ENCODE measurements at places on chromosomes 16 and 17.

- H3K36me3 ChIP-seq, result no peaks in the 10 kb centered on the region
- no peak overlapping the region for H3K27ac ChIP-seq
- no peak for DNase-seq
- H3K4me3 ChIP-seq, result peak overlapping the region; percentile 41
Measured at GRCh38 chr17:7024402-7024785, 1.5 kb downstream of the BCL6B start.

GRCh38 chr16:57951204-57951960 lies 19.5 kb downstream of the CNGB1 start:
- no peak overlapping the region for H3K27ac ChIP-seq
- H3K4me3 ChIP-seq, result no peak overlapping the region
- H3K4me1 ChIP-seq, result no peaks in the 10 kb centered on the region
- H3K36me3 ChIP-seq, result no peaks in the 10 kb centered on the region
- no peak for DNase-seq

- DNase-seq, result no peak
- H3K27me3 ChIP-seq, result no peaks in the 10 kb centered on the region
- H3K36me3 ChIP-seq, result no peaks in the 10 kb centered on the region
Measured at GRCh38 chr17:9788601-9789000, 2.8 kb downstream of the DHRS7C start.

GRCh38 chr17:4479982-4480751 lies 18.5 kb upstream of the SPNS2 start:
- H3K27me3 ChIP-seq, result no peaks in the 10 kb centered on the region
- no peak for DNase-seq
- peaks cover 15% of the 10 kb centered on the region for H3K4me1 ChIP-seq
- H3K4me3 ChIP-seq, result no peak overlapping the region
- no peak overlapping the region for H3K27ac ChIP-seq

- peaks cover 25% of the 10 kb centered on the region for H3K36me3 ChIP-seq
- no peak overlapping the region for H3K4me3 ChIP-seq
- H3K4me1 ChIP-seq, result peaks cover 41% of the 10 kb centered on the region
- DNase-seq, result no peak
- H3K27me3 ChIP-seq, result peaks cover 28% of the 10 kb centered on the region
Measured at GRCh38 chr17:28379814-28380801, 8.6 kb downstream of the SARM1 start.

- H3K27ac ChIP-seq, result no peak overlapping the region
- H3K36me3 ChIP-seq, result no peaks in the 10 kb centered on the region
- no peaks in the 10 kb centered on the region for H3K4me1 ChIP-seq
- no peak overlapping the region for H3K4me3 ChIP-seq
Measured at GRCh38 chr17:12940699-12941098, 77.1 kb downstream of the ELAC2 start.

- peak overlapping the region; percentile 81 for H3K4me3 ChIP-seq
- no peaks in the 10 kb centered on the region for H3K36me3 ChIP-seq
- no peaks in the 10 kb centered on the region for H3K27me3 ChIP-seq
- peak overlapping the region; percentile 91 for H3K27ac ChIP-seq
Measured at GRCh38 chr17:41678411-41678906, 10.2 kb upstream of the EIF1 start.

DNA sequence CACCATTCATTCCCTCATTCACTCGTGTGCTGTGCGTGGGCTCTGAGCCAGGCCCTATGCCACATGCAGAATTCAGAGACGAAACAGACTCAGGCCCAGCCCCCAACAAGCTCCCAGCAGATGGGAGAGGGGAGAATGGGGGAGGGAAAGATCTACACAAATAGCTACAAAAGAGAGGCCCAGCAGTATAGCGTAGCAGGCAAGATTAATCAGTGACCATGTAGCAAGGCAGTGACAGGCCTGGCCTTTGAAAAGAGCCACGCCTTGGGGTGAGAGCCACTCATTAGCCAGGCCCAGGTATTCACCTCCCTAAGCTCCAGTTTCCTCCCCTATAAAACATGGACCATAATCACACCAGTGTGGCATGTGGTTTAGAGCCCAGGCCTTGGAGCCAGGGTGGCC lies 16.4 kb upstream of the KRT19 start:
- H3K4me3 ChIP-seq, result no peak overlapping the region
- DNase-seq, result no peak
- H3K27me3 ChIP-seq, result peaks cover 44% of the 10 kb centered on the region
- peaks cover 19% of the 10 kb centered on the region for H3K4me1 ChIP-seq
- peaks cover 14% of the 10 kb centered on the region for H3K36me3 ChIP-seq
- no peak overlapping the region for H3K27ac ChIP-seq

DNA sequence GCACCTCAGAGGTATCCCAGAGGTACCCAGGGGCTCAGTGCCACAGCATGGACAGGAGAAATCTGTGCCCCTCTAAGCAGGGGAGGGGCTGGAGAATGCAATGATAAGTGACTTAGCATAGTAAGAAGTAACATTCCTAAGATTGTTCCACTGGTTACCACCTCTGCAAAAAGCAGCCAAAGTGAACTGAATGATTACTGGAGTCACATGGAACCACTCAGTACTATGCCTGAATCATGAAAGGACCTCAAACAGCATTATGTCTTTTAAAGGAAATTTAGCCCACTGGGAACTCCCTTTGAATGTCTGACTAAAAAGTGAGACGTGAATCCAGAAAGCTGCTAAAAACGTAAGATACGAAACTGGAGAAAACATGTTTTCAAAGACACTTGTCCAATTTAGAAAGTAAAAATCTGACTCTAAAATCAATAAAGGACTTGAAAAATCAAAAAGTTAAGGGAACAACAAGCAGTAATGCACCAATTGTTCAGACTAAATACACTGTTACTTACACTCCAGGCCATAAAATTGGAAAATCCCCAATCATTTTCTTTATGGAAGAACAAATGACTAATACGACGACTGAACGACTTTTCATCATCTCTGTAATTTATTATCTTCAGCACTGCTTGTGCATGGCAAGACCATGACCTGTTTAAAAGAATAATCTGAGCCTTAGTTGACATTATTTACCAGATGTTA lies 38.6 kb downstream of the LITAFD start:
- H3K27me3 ChIP-seq, result no peaks in the 10 kb centered on the region
- DNase-seq, result no peak
- no peak overlapping the region for H3K4me3 ChIP-seq
- no peak overlapping the region for H3K27ac ChIP-seq
- peaks cover 16% of the 10 kb centered on the region for H3K4me1 ChIP-seq

DNA sequence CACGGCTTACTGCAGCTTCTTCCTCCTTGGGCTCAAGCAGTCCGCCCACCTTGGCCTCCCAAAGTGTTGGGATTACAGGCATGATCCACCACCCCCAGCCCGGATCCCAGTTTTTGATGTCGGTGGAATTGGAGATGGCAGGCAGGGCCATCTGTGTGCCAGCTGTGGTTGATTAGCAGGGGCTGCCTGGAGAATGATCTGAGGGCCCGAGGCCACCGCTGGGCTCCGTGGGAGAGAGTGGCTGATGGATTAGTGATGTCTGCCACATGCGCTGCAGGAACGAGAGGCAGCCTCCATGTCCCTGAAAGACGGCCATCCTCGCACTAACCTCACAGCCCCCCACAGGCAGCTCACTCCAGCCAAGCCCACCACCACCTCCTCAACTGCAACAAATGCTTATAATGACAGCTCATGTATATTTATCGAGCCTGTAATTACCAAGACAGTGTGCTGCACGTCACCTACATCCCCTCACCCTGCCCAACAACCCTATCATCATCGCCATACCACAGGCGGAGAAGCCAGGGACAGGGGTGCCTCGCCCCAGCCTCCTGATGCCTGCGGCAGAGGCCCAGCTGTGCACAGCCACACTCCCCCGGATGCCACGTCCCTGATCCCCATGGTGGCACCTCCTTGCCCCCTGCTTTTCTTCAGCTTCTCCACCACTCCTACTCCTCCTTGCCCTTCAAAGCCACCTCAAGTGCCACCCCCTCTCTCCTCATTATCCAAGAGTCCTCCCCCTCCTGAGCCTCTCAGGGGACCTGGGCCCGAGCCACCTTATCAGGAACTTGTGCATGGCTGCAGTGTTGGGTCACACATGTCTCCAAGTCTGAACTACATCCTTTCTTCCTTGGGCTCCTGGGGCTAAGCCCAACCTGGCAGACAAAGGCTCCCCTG lies 33.2 kb downstream of the ACTG1 start:
- H3K27me3 ChIP-seq, result peaks cover 16% of the 10 kb centered on the region
- peak overlapping the region; percentile 30 for H3K4me3 ChIP-seq
- no peak overlapping the region for H3K27ac ChIP-seq

DNA sequence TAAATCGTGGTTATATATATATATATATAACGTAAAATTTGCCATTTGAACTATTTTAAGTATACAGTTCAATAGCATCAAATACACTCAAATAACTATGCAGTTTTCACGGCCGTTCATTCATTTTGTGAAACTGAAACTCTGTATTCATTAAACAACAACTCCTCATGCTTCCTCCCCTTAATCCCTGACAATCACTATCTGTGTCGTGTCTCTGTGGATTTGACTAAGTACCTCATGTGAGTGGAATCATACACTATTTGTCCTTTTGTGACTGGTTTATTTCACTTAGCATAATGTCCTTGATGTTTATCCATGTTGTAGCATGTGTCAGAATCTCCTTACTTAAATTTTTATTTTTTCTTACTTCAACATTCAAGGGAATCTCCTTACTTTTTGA lies 2.8 kb downstream of the CCL23 start:
- H3K4me1 ChIP-seq, result peaks cover 31% of the 10 kb centered on the region
- peaks cover 5% of the 10 kb centered on the region for H3K27me3 ChIP-seq

GRCh38 chr16:23403547-23403946 lies 49.4 kb downstream of the COG7 start:
- no peak for DNase-seq
- H3K36me3 ChIP-seq, result peaks cover 41% of the 10 kb centered on the region
- no peaks in the 10 kb centered on the region for H3K27me3 ChIP-seq
- peak overlapping the region; percentile 3 for H3K27ac ChIP-seq

- H3K4me3 ChIP-seq, result peak overlapping the region; percentile 98
- no peak overlapping the region for H3K27ac ChIP-seq
- no peaks in the 10 kb centered on the region for H3K27me3 ChIP-seq
Measured at GRCh38 chr16:15946257-15947044, 3.0 kb upstream of the ABCC1 start.

DNA sequence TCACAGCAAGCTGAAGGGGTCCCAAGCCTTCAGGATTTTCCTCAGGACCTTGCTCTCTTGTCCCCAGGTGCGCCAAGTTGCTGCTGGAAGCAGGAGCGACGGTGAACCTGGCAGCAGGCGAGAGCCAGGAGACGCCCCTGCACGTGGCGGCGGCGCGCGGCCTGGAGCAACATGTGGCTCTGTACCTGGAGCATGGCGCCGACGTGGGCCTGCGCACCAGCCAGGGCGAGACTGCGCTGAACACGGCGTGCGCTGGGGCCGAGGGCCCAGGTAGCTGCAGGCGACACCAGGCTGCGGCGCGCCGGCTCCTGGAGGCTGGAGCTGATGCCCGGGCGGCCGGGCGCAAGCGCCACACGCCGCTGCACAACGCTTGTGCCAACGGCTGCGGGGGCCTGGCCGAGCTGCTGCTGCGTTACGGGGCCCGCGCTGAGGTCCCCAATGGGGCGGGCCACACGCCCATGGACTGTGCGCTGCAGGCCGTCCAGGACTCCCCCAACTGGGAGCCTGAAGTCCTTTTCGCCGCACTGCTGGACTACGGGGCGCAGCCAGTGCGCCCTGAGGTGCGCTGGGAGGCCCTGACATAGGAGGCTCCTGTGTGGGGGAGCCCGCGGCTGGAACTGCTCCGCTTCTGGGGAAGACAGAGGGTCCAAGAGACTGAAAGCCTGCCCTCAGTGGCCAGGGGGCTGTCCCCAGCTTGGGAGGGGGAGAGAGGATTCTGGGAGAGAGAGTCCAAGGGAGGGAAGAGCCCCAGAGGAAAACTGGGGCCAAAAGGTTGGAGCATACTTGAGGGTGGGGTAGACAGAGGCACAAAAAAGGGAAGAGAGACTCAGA lies 6.4 kb downstream of the ASB16 start:
- no peak for DNase-seq
- H3K27ac ChIP-seq, result no peak overlapping the region
- no peaks in the 10 kb centered on the region for H3K27me3 ChIP-seq
- peaks cover 3% of the 10 kb centered on the region for H3K4me1 ChIP-seq

- H3K4me1 ChIP-seq, result no peaks in the 10 kb centered on the region
- no peak for DNase-seq
- no peak overlapping the region for H3K27ac ChIP-seq
Measured at GRCh38 chr16:7316281-7316888, 16.3 kb upstream of the RBFOX1 start.

DNA sequence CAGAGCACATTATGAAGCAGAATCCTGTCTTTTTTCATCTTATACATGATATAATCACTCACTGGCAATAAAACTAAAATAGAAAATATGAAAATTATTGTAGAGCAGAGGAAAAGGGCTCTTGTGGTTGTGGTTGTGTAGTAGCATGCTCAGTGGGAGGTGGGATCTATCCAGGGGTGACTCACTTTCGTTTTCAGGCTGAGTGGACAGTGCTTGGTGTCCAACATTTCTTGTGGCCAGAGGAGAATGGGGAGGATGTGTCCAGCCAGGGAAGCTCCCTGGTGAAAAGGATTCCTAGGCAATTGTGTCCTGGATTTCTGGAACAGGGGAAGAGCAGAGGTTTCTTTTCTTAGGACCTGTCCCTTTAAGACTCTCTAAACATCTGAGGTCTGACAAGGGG lies 31.9 kb upstream of the CPHXL start:
- peaks cover 26% of the 10 kb centered on the region for H3K4me1 ChIP-seq
- H3K27ac ChIP-seq, result peak overlapping the region; percentile 89
- H3K4me3 ChIP-seq, result no peak overlapping the region
- no peaks in the 10 kb centered on the region for H3K36me3 ChIP-seq
- DNase-seq, result no peak

GRCh38 chr17:79224903-79225302 lies 150.3 kb downstream of the ENGASE start:
- DNase-seq, result no peak
- H3K4me1 ChIP-seq, result peaks cover 8% of the 10 kb centered on the region
- no peak overlapping the region for H3K4me3 ChIP-seq
- H3K36me3 ChIP-seq, result no peaks in the 10 kb centered on the region
- H3K27me3 ChIP-seq, result peaks cover 62% of the 10 kb centered on the region

Data from naive B cell (primary cell).